ENCODE measurements at places on chromosomes 1 and 21.

GRCh38 chr1:62082456-62083363, 111.9 kb upstream of the L1TD1 start:
- DNase-seq = peak; percentile 34

DNA sequence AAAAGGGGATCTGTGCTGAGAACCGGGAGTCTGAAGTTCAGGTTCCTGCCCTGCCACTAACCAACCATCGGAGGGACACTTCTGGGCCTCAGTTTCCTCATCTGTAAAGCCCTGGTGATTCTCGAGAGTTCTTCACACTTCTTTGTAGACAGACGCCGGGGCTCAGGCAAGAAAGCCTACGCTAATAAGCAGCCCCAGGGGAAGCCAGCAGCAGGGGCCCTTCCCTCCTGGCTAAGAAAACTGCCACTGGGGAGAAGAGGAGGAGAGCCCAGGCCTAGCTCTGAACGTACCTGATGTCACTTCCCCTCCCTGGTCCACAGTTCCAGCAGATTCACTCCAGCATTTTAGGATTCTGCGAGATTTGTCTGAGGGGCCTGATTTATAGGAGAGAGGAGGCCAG, 76.0 kb downstream of the CAMK2N1 start:
- no peak for DNase-seq

- peak; percentile 38 for DNase-seq
Observed at GRCh38 chr21:38968887-38969543, 163.3 kb downstream of the ETS2 start.

DNA sequence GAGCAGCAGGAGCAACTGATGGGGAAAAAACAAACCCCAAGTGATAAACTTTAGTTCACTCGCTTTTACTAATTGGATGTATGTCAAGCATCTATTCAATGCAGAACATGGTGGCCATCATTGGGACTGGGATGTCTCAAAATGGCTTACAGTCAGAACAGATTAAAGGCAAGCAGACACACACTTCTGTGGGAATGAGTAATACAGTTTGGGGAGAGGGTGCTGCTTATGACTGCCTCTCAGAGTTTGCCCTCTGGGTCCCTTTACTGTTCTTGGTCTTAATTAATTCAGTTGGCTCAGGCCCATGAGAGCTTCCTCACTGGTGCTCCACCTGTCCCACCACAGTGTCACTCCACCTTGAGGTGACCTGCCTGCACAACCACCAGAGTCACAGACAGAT, 119.5 kb downstream of the TBX19 start:
- DNase-seq = no peak

DNA sequence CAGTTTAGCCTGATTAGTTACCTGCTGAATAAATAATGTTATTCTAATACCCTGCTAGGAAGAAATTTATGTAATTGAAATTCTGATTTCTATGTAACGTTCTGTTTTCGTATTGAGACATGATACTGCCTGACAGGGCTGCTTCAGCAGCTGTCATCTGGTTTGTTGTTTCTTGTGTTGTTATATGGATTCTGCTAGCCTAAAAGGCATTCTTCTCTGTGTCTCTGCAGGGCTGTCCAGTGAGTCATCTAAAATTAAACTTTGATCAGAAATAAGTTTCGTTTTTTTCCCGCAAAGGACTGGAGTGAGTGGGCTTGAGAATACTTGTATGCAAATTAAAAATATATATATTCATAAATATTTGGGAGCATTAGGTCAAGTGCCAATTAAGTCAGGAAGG, 93.0 kb downstream of the DYRK1A start:
- peak; percentile 32 for DNase-seq

GRCh38 chr1:176939993-176940392, 224.5 kb downstream of the ASTN1 start:
- no peak for DNase-seq

GRCh38 chr1:225573216-225573615, 79.7 kb downstream of the ENAH start:
- peak; percentile 56 for DNase-seq

- DNase-seq = no peak
Observed at GRCh38 chr1:33818071-33818470, 45.8 kb upstream of the HMGB4 start.

DNA sequence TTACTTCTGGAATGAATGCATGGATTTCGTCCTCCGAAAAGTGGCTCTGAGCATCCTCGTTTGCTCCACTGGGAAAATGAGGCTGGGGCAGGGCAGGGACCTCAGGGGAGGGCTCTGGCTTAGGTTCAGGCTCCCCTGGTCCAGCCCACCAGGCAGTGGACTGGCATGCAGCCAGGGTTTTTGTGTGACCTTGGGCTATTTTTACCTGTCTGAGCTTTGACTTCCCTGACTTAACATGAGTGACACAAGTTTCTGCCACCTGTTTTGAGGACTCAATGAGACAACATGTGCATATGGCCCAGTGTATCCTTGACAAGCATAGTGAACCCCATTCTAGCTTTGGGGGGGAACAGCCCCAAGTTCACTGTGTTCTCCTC, 32.6 kb upstream of the EDN2 start:
- DNase-seq = no peak

DNA sequence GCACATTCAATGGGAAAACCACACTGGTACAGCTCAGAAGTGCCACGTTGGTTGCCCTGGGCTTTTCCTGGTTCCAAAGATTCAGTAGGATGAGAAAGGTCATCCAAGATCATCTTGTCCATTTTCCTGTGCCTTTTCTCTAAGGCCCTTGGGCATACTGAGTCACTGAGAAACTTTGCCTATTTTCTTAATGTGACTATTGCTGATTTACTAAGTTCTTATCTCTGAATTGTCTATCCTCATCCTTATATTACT, 57.2 kb upstream of the HSD17B7 start:
- no peak for DNase-seq

- DNase-seq = no peak
Observed at GRCh38 chr1:247056071-247056470, 22.5 kb downstream of the ZNF670 start.

DNA sequence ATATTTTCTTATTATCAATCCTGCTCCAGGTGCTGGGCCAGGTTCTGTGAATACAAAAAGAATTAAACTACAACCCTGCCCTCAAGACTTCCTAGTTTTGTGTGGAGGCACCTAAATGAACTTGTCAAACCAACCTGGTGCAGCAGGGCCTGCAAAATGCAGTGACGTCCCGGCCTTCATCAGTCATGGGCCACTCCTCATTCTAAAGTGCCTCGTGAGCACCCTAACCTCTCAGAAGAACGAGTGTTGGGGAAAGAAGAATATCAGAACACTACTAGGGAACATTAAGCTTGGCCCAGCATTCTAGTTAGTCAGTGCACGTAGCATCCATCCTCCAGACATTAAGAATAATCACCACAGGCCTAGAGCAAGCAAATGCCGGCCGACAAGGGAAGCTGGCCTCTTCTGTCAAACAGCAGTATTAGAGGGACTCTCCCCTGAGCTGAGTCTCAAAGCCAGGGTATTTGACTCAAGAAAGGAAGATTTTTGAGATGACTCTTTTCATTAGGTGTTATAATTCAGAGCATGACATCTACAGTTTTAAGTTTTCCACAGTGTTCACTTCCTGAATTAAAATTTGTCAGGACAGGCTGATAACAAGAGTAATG, 137.9 kb downstream of the SLC45A1 start:
- no peak for DNase-seq

DNA sequence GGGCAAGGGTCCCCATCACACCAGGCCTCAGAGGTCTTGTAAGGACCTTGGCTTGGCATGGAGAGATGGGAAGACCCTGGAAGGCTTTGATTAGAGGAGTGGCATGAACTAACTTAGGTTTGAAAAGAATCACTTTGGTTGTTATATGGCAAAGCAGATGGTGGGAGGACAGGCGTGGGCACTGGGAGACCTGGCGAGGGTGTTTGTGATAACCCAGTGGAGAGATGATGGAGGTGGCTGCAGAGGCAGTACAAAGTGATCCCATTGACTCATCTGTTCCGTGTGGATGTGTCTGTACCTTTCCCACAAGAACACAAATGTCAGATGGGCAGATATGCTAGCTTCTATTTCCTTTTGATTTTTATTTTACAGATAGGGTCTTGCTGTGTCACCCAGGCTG, 168.3 kb downstream of the SLC35F3 start:
- DNase-seq = no peak

DNA sequence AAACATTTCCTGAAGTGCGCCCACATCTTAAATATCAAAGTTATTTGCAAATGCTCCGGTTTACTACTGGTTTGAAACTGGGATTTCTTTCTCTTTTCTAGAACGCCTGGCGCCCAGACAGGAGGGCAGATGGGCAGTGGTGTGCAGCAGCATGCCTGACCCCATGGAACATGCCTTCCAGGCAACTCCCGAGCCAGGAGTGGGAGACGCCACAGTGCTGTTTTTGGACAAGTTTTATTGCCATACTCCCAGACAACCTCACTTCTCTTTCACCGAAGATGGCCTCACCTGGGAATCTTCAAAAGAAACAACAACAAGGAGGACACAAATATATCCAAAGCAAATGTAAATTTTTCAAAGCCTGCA, 21.5 kb downstream of the UBE2G2 start:
- no peak for DNase-seq

GRCh38 chr1:65172936-65173690, 25.1 kb downstream of the AK4 start:
- peak; percentile 86 for DNase-seq

DNA sequence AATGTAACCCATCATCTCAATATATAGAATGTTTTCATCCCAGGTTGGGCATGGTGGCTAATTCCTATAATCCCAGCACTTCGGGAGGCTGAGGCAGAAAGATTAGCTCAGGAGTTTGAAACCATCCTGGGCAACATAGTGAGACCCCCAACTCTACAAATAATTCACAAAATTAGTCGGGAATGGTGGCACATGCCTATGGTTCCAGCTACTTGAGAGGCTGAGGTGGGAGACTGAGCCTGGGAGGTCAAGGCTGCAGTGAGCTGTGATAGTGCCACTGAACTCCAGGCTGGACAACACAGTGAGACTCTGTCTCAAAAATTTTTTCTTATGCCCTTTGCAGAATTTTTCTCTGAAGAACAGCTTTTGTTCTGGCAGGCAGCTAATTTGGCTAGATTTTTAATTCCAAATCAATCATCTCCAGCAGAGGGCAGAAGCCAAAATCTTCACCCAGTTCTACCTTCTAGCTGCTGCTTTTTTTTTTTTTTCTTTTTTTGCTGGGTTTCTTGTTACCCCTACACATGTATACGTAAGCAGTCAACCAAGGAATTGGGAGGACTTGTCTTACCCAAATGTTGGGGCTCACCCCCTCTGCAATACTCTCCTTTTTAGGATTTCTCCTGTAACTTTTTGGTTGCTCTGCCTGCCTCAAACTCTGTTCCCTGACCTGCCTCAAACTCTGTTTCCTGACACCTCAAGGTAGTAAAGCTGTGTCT, 2.7 kb upstream of the RAD54L start:
- peak; percentile 26 for DNase-seq

GRCh38 chr1:169468982-169469381, 16.8 kb downstream of the SLC19A2 start:
- DNase-seq = no peak

DNA sequence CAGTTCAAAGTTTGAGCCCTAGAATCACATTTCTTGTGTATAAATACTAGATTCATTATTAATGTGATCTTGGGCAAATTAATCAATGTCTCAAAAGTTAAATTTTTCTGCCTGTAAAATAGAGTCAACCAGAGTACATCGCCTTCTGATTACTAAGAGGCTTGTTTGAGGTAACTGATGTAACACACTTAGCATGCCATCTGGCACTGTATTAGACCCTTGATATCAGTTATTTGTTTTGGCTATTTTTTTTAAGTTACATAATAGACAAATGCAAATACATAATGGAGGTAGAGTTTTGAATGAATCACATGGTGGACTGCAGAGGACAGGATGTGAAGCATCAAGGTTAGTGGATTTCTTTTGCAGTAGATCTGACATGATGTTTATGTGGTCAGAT, 298.4 kb downstream of the ADGRL2 start:
- DNase-seq = no peak

DNA sequence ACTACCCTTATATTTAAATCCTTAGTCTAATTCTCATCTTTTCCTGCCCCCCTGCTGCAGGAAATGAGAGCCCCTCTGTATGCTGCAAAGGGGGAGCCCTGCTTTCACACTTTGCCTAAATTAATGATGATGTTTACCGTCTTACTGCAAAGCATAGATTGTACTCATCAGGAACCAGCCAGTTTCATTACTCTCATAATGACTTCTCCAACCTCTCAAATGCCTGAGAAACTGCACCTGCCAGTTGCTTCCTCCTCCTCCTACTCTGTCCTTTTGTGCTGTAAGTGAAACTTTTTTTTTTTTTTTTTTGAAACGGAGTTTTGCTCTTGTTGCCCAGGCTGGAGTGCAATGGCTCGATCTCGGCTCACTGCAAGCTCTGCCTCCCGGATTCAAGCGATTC, 101.7 kb downstream of the ADSS2 start:
- no peak for DNase-seq

GRCh38 chr1:168330285-168330684, 49.6 kb downstream of the TBX19 start:
- DNase-seq = no peak

- no peak for DNase-seq
Observed at GRCh38 chr1:4657960-4658541, 3.6 kb downstream of the AJAP1 start.

GRCh38 chr1:12148160-12148957, 18.4 kb upstream of the TNFRSF1B start:
- DNase-seq = no peak

GRCh38 chr1:36134031-36134430, 9.0 kb upstream of the COL8A2 start:
- DNase-seq = no peak

DNA sequence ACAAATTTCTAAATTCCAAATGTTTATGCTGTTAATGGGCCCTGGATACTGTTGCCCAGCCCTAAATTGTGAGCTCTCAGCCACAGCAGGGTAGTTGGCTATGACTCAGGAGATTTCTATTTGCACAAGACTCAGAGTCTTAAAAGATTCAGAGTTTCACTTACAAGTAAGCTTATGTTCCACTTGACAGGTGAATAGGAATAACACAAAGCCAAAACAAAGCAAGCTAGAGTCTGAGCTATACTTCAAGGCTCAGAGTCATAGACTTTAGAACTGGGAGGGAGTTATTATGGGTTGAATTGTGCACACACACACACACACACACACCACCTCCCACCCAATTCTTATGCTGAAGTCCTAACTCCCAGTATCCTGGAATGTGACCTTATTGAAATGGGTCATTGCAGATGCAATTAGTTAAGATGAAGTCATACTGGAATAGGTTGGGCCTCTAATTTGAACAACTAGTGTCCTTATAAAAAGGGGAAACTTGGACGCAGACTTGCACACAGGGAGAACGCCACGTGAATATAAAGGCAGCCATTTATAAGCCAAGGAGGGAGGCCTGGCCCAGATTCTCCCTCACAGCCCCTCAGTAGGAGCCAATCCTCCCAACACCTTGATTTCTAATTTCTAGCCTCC, 30.2 kb downstream of the PRDX6 start:
- peak; percentile 99 for DNase-seq

DNA sequence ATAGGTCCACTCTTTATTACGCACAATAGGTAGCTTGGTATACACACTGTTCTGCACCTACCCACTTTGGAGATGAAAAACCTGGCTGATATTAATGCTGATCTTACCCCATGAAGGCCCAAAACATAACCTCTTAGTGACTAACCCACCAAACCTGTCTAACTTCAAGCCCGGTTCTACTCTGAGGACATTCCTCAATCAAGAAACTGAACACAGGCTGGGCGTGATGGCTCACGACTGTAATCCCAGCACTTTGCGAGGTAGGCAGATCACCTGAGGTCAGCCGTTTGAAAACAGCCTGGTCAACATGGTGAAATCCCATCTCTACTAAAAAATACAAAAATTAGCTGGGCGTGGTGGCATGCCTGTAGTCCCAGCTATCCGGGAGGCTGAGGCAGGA, 50.5 kb downstream of the EYA3 start:
- DNase-seq = no peak

GRCh38 chr1:96524100-96524499, 197.5 kb upstream of the PTBP2 start:
- DNase-seq = no peak

All from renal cortical epithelial cell (primary cell).